Naive thymus-derived CD8-positive, alpha-beta T cell (primary cell): ENCODE measurements at places on chromosomes 2 and 18. TPM values are rescaled to one million over a fixed set of nuclear protein-coding genes. Genes with fewer than 3 reads are reported as not detected.

GRCh38 chr2:133506996-133507395, 61.3 kb downstream of the NCKAP5 start:
- no peak for DNase-seq
- H3K4me3 ChIP-seq = no peak overlapping the region
- no peaks in the 10 kb centered on the region for H3K36me3 ChIP-seq
- no peak overlapping the region for H3K27ac ChIP-seq
- H3K27me3 ChIP-seq = peaks cover 12% of the 10 kb centered on the region

DNA sequence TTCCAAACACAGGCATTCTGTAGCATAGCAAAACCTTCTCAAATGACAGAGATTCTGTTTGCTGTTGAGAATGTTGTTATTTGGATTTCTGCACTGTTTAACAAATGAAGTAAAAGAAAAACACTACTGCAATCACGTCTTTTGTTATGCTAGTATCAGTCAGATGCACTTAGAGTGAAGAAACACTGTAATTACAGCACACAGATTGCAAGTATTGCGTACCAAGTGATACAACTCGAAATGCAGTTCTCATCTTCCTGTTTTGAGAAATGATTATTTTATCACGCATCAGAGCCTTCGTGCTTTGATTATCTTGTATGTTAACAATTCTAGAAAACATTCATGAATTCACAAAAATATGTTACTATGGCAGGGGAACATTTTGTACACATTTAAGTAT, 41.8 kb upstream of the KLF11 start:
- no peaks in the 10 kb centered on the region for H3K36me3 ChIP-seq
- no peaks in the 10 kb centered on the region for H3K27me3 ChIP-seq
- H3K4me3 ChIP-seq = no peak overlapping the region
- H3K27ac ChIP-seq = no peak overlapping the region

FAM110C gene
- total RNA-seq = 0.91 TPM

POTEF gene
- not detected for total RNA-seq

- H3K4me1 ChIP-seq = no peaks in the 10 kb centered on the region
- H3K4me3 ChIP-seq = no peak overlapping the region
- H3K27ac ChIP-seq = no peak overlapping the region
- no peak for DNase-seq
- no peaks in the 10 kb centered on the region for H3K27me3 ChIP-seq
These were observed 26.2 kb upstream of the RND3 start for GRCh38 chr2:150513647-150514046.

CAVIN2 gene
- total RNA-seq = not detected

GRCh38 chr2:120419073-120419472, 73.1 kb downstream of the INHBB start:
- peaks cover 25% of the 10 kb centered on the region for H3K27me3 ChIP-seq
- no peaks in the 10 kb centered on the region for H3K4me1 ChIP-seq
- no peak overlapping the region for H3K4me3 ChIP-seq
- no peaks in the 10 kb centered on the region for H3K36me3 ChIP-seq

DNA sequence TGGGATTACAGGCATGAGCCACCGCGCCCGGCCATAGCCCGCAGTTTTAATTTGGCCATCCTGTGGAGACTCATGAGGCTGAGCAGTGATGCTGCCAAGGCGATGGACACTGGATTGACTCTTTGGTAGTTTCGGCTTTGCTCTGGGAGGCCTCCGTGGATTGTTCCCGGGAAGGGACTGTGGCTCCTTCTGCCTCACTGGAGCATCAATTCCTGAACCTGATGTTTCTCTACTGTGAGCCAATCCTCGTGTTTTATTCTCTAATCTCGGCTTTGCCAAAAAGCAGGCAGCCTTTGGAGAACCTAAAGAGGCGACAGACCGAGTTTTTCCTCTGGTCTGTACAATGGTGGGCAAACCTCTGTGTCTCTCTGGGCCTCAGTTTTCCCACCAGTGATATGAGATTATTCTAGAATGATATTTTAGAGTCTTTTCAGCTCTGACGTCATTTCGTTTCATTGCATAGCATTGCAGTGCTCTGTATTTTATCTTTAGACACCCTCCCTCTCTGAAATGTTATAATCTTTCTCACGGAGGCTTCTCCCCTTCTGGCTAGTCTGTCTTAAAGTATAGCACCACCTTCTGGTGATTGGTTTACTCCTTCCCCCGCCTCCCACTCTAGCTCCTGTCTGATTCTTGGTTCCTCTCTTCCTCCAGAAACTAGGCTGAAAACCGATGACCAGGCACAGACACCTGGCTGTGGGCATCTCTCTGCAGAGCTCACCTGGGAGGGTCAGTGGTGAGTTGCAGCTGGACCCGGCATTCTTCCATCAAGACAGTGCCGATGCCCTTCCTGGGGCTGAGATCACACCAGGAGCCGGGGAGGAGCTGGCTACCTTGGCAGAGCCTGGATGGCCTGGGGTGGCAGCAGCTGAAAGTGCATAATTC, 341.3 kb downstream of the MYCN start:
- no peaks in the 10 kb centered on the region for H3K4me1 ChIP-seq
- H3K4me3 ChIP-seq = no peak overlapping the region
- no peak overlapping the region for H3K27ac ChIP-seq
- no peak for DNase-seq
- no peaks in the 10 kb centered on the region for H3K36me3 ChIP-seq

DNA sequence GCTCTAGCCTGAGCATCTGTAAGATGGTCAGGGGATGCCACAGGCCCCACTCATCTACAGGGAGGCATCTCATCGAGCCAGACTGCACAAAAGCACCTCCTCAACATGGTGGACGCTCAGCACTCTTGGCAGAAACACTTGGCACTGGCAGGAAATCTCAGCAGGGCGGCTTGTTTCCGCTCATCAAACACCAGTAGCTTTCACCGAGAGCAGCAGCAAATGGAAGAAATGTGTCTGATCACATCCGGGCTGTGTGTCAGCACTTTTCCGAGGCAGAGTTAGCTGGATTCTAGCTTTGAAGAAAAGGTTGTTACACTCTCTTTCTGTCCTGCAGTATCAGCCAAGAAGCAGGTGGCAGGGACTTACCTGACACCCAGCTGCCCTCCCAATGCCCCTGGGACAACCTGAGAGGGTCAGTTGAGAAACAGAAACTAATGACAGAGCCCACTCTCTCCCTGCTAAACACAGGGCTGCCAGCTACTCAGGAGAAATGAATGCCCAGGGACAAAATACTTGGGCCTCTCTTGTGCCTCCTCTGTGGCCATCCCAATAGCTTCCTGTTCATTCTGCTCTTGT, 68.9 kb upstream of the FZD7 start:
- H3K27ac ChIP-seq = no peak overlapping the region
- H3K36me3 ChIP-seq = no peaks in the 10 kb centered on the region
- H3K4me3 ChIP-seq = no peak overlapping the region
- peaks cover 9% of the 10 kb centered on the region for H3K27me3 ChIP-seq
- peak; percentile 10 for DNase-seq
- H3K4me1 ChIP-seq = peaks cover 19% of the 10 kb centered on the region

DNA sequence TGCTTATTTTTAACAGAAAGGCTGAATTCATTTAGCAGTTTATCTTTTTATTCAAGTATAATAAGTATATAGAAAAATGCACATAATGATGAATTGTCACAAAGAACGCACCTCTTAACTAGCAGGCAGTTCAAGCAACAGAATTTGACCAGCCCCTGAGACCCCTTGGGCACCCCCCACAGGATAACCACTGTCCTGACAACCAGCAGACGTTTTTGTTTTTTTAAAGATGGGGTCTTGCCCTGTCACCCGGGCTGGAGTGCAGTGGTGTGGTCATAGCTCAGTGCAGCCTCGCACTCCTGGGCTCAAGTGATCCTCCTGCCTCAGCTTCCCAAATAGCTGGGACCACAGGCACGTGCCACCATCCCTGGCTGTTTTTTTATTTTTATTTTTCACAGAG, 14.0 kb downstream of the PRELID3A start:
- no peaks in the 10 kb centered on the region for H3K36me3 ChIP-seq
- no peak overlapping the region for H3K27ac ChIP-seq
- peaks cover 2% of the 10 kb centered on the region for H3K27me3 ChIP-seq

GRCh38 chr2:29475499-29475898, 360.3 kb downstream of the CLIP4 start:
- H3K4me1 ChIP-seq = no peaks in the 10 kb centered on the region
- H3K36me3 ChIP-seq = peaks cover 2% of the 10 kb centered on the region
- no peak overlapping the region for H3K4me3 ChIP-seq
- no peak overlapping the region for H3K27ac ChIP-seq
- DNase-seq = no peak

DNA sequence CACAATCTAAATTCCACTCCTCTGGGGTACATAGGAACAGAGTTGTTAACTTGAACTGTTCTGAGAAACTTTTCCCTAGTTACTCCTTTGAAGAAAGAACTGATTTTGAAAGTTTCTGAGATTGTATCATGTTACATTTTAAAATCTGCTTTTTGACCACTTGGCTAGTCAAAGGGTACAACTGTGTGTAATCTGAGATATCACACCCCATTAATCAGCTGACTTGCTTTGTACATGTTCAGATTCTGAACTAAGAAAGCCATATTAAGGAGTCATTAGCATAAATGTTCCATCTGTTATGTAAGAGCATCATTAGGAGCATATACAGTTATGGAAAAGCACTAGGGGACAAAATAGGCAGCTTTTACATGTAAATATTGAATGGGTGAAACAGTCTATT, 3.8 kb upstream of the WDR35 start:
- H3K27ac ChIP-seq = no peak overlapping the region
- no peaks in the 10 kb centered on the region for H3K36me3 ChIP-seq
- no peak for DNase-seq
- H3K4me1 ChIP-seq = peaks cover 18% of the 10 kb centered on the region
- no peak overlapping the region for H3K4me3 ChIP-seq

TEKT4 gene
- total RNA-seq = not detected

LBX2 gene
- not detected for total RNA-seq

DNA sequence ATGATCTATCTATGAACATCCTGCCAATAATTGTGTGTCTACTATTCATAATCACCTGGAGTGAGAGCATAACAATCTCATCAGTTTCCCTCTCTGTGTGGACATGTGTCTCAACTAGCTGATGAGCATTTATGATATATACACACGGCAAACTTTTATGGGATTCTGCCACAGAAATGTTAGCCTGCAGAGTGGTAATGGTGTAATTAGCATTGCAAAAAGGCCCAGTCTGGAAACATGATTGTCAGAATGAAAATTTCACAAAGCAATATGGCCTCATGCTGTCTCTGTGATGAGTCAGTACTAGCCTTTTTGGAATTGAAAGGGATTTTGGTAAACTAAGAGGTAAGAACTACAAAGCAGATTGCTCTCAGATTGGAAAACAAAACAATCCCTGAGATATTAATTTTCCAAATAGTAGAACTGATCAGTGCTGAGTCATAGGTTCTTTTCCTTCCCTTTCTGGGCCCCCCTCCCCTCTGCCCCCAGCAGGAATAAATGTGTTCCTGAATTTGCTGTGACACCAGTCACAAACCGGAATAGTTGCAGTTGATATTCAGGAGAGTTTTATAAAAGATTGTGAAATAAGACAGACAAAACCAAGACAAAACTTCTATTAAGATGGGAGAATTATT, 189.2 kb downstream of the OSR1 start:
- H3K36me3 ChIP-seq = no peaks in the 10 kb centered on the region
- DNase-seq = no peak
- no peak overlapping the region for H3K27ac ChIP-seq
- no peaks in the 10 kb centered on the region for H3K27me3 ChIP-seq

DNA sequence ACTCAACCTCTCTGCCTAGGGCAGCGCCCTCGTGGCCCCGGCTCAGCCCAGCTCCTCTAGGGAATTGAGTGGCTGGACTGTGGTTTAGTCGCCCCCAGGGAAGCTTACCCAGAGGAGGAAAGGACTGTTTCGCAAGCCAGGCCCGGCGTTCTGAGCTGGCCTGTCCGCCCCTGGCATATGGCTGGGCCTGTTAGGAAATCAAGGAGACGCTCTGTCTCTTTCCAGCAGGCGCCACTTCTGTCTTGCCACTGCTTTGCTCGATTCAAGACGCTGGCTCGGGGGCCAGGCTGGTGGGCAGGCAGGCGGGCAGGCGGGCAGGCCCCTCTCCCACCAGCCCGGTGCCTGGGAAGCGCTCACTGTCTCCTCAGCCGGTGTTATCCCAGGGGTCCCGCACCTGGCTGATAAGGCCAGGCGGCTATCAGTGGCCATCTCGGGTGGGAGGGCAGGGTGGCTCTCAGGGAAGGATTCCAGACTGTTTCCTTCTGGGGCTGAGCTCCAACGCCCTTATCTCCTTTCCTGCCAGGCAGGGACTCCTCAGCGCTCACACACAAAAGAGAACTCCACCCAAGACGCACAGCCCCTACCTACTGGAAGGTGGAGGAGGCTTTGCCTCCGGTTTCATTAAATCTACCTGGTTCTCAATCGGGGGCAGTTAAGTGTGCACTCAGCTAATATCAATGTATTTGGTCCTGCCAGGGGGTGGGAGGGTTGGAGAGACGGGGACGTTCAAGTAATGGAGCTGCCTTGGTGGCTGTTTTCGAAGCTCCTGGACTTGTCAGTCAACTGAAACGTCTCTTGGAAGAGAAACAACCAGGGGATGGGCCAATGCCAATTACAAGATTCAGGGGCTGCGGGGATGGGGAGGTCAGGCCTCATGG, 109.1 kb downstream of the SMAD7 start:
- H3K27me3 ChIP-seq = no peaks in the 10 kb centered on the region
- H3K4me1 ChIP-seq = peaks cover 86% of the 10 kb centered on the region
- no peaks in the 10 kb centered on the region for H3K36me3 ChIP-seq
- peak overlapping the region; percentile 96 for H3K27ac ChIP-seq
- H3K4me3 ChIP-seq = peak overlapping the region; percentile 83
- no peak for DNase-seq

DNA sequence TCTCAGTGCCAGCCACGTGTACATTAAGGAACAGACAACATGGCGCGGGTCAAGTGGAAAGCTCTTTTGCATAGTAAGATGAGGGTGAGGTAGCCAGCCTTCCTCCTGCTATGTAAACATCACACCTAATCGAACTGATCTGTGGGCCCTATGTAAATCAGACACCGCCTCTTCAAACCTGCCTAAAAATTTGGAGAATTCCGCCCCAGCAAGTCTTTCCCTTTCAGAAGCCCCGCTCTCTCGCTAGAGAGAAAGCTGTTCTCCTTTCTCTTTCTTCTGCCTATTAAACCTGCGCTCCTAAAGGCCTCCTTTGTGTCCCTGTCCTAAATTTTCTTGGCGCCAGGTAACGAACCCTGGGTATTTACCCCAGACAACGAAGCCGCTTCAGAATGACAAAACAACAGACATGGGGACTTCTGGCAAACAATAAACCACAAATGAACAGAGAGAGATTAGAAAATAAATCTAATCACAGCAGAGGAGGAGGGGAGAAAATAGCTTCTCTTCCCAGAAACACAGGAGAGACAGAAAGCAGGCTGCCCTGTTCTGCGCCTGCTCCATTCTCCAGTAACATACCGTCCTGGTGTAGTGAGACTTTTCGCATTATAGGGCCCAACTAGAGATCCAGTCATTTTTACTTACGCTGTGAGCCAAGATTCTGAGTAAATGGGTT, 31.9 kb upstream of the CYP1B1 start:
- no peak overlapping the region for H3K4me3 ChIP-seq
- no peaks in the 10 kb centered on the region for H3K4me1 ChIP-seq
- no peak overlapping the region for H3K27ac ChIP-seq
- H3K36me3 ChIP-seq = peaks cover 14% of the 10 kb centered on the region
- peaks cover 12% of the 10 kb centered on the region for H3K27me3 ChIP-seq
- no peak for DNase-seq

RIT2 gene
- total RNA-seq = not detected

MOGAT1 gene
- not detected for total RNA-seq

ASB18 gene
- not detected for total RNA-seq

TBC1D8 gene
- total RNA-seq = 2.6 TPM
